DND-41 (cell line): ENCODE measurements at places on chromosomes 5 and 9.

- DNase-seq = peak; percentile 84
Observed at GRCh38 chr5:139968547-139969261, 74.4 kb downstream of the NRG2 start.

DNA sequence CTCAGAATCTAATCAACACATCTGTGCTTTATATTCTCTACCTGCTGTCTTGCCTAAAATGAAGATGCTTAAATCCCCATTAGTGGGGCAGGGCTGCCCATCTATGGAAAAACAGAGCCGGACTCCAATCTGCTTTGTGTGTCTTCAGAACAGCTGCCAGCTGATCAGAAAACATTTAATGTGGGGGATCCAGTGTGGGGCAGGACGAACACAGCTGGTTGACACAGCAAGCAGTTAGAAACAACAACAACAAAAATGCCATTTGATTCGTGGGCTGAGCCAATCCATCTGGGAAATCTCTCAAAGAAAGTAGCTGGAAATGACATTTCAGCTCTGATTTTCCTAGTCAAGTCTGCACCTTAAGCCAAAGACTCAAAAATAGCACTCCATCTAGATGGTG is 99.8 kb downstream of the PPP2R2B start:
- DNase-seq = no peak

GRCh38 chr5:151315998-151316597 is 12.5 kb upstream of the SLC36A3 start:
- peak; percentile 58 for DNase-seq

DNA sequence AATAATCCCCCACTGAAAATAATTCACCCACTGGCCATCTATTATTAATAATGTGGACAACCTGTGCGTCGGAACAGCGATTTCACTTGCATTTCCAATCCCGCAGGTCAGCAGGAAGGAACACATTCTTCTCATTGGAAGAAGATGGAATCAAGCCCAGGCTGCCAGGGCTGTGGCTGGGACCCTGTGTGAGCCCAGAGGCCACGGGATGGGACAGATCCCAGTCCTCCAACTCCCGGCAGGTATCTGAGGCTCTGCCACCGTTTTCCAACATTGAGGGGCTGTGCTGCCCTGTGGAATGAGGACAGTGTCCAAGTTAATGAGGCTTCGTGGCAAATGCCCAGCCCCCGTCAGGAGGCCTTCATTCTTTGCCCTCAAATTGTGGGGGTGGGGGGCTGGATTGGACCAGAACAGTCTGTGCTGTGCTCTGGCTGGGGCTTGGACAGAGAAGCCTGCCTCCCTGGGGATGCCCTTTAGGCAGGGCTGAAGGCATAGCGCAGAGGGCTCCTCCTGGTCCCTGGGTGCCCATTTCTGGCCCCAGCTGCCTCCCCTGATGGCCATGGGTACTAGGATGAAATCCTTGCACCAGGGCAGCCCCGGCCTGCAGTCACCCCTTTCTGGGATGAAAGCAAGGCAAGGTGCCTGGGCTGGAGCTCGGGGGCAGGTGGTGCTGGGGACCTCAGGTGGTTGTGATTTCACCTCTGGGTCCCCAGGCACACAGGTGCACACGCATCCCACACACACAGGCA is 195.0 kb upstream of the PPP1R26 start:
- no peak for DNase-seq

DNA sequence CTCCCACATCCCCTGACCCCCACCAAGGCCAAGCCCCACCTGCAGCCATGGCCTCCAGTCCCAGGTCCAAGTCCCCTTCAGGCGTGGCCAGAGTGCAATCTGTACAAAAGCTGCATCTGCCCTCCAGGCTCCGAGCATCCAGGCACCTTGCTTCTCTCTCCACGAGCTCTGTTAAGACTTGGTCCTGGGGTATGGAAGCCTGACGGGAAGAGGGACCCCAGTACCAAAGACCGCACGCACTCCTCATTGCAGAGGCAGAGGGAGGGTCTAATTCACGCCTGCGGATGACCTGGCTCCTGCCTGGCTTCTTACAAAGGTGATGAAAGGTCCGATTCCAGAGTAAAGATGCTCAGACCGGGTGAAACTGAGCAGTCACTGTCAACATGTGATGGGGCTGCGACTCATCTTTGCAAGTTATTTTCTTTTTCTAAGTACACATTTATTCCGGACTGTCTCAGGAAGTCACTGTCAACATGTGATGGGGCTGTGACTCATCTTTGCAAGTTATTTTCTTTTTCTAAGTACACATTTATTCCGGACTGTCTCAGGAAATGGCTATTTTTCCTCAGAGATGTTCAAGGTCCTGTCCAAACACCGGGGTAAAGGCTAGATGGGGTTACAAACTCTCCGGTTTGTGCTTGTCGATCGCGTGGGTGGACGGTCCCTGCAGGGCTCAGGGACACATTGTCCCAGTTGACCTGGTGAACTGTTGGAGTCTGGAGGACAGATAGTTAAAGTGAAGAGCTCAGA is 252.0 kb upstream of the IRX4 start:
- no peak for DNase-seq

GRCh38 chr9:137984520-137985257 is 107.1 kb downstream of the CACNA1B start:
- no peak for DNase-seq

DNA sequence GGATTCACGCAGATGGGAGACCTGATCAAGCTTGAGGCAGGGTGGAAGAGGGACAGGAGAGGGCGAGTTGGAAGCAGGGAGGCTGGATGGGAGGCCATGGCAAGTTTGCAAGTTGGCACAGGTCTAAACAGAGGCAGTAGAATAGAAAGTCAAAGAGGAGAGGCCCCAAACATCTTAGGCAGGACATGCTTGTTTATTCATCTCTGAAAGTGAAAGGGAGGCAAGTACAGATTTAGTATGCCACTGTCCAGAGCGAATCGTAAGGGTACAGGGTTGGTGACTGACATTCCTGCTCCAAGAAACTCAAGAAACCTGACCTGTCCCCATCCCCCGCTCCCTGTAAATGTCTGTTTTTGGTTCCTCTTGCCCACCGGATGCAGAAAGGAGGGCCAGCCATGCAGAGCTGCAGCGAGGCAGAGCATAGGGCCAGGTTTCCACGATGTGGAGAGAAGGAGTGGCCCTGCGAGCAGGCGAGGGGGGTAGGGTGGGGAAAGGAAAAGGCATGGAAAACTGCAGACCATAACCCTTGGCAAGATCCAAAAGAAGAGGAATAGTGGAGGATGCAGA is 96.2 kb upstream of the BOD1 start:
- DNase-seq = no peak

DNA sequence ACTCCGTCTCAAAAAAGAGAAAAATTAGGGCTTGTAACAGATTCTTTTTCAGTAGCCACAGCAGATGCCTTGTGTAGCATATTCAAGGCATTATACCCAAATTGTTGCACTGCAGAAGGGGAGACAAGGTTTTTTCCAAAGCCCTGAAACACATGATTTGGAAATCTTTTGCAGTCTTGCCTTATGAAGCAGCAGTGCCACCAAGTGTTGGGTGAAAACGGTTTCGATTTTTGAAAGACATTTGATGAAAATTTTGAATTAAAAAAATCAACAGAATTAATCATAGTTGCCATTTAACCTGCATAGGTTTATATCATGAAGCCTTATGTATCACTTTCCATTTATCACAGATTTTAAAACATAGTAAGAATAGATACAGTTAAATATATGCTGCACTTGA is 479.5 kb downstream of the TAF11L14 start:
- DNase-seq = no peak

- no peak for DNase-seq
Observed at GRCh38 chr5:61340775-61341361, 8.8 kb downstream of the ZSWIM6 start.

DNA sequence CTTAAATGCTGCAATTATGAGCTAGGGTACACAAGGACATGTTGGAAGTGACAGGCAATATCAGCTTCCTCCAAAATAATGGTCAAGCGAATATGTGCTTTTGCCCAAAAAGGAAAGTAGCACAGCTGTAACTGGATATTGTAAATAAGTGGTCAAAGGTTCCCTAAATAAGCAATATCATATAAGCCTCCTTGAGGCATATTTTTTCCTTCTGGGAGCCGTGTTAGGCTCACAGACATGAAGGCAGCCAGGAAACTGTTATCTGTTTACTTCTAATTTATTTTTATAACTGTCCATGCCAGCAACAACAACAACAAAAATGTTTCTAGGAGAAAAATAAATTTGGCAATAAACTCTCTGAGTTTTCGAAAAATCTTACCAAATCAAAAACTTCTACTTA is 648.3 kb downstream of the PDE4D start:
- no peak for DNase-seq

DNA sequence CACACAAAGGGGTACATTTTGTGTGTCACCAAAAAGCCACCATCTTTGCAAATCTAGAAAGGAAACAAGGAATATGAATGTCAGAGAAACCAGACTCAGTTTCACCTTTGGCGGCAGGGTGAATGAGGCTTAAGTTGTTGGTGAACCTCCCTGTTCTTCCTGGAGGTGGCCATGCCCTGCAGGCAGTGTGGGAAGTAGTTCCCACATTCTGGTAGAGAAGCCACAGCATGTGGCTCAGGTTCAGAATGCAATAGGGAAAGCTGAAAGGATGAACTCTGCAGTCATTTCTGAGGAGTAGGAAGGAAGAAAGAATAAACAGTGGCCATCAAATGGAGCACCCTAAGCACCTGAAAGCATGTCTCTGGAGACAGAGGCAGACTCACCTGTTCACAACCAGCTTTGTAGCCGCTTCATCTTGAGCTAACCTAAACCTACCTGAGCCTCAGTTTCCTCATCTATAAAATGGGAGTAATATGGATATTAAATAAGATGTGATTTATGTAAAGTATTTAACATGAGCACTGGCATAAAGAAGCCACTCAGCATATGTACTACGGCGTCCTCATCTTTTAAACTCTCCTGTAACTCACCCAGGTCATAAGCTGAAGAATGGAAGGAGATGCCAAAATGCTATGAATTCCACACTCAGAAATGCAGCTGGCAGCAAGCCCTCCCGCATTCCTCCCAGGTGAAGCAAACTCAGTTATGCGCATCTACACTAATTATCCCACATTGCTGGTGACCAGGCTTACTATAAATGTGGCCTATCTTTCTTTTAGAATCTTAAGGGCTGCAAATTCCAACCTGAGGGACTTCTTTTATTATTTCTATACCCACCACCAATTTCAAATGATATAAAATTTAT is 86.0 kb downstream of the ZNF608 start:
- no peak for DNase-seq

DNA sequence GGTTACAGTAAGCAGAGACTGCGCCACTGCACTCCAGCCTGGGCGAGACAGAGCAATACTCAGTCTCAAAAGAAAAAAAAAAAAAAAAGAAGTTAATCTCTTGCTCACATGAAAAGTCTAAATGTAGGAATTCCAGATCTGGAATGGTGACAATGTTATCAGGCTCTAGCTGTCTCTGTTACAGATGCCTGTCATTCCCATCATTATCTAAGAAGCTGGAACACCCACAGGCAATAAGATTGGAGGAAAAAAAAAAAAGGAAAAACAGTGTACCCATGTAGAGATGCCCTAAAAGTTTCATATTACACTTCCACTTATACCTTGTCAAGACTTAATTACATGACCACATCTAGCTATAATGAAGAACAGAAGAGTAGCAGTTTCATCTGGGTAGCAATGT is 38.2 kb downstream of the PTBP3 start:
- no peak for DNase-seq

DNA sequence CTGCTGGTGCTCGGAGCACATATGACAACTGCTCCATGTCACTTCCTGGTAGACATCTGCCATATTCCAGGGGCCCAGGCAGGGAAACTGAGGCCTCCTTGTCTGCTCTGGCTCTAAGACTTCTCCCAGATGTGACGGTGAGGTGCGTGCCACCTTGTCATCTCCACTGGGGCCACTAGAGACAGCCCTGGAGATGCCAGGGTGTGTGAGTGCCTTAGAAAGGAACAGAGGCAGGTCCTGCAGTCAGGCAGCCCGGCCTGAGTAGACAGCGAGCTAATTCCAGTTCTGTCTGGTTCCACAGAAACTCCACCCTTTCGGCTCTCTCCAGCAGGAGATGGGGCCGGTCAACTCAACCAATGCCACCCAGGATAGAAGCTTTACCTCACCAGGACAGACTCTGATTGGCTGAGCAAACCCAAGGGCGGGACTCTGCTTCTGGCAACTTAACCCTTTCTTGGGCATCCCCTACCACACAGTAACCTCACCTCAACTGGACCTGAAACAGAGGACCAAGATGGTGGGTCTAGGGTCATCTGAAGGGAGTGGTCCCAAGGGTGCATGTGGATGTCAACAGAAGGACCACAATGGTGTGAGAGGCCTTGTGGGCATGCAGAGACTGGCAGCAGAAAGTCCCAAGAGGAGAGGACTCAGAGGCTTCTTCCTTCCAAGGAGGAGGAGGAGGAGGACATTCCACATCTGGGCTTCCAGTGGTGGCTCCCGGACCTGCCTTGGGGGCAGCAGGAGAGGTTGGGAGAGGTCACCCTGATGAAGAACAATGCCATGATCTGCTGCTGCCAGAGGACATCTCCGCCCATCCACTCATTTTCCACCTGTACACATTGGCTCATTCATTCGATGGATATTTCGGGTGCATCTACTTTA is 77.7 kb downstream of the RGS3 start:
- no peak for DNase-seq

- DNase-seq = peak; percentile 35
Observed at GRCh38 chr9:89814340-89815040, 209.7 kb downstream of the GADD45G start.

GRCh38 chr9:72540348-72540873 is 19.0 kb downstream of the TMC1 start:
- DNase-seq = no peak

DNA sequence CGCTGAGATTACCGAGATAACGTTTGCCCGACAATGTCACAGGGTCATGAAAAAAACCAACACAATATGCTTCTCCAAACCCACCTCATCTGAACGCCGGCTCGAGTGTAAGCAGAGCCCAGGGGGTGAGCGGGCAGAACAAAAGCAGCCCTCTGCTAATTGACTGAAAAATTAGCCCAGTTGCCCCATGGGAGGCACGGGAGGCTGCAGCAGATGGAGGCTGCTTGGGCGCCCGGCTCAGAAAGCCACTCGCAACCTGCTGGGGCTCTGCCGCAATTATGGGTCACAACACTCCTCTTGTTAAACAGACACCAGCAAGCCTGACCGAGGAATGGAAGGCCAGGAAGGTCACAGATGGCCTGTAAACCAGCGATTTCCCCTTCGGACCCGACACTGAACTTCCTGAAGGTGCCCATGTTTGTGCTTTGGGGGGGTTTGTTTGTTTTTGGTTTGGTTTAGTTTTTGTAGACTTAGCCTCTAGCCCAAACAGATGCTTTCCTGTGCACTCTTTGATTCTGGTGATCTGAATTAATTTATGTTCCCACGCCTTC is 104.6 kb upstream of the IRX1 start:
- DNase-seq = no peak

- DNase-seq = no peak
Observed at GRCh38 chr9:95102572-95102971, 214.9 kb downstream of the FANCC start.

DNA sequence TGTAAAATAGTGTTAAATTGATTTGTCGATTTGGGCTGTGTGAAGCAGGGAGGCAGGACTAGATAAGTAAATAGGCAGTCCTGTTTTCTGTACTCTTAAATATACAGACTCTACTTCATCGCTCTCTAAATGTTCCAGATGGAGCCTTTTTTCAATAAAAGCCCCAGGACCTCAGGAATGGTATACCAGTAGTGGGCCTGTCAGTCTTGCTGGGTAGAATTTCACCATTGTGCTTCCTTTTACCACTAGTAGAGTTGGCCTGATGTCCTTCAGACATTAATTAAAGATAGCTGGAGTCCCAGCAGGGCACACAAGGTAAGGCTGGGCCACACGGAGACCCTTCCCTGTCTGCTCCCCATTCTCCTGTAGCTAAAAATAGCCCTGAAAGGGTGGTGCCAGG is 6.0 kb downstream of the SNX18 start:
- no peak for DNase-seq
